ENCODE measurements at places on chromosomes 13 and 19.

- no peak for DNase-seq
These were observed 709 bp downstream of the DPP9 start for GRCh38 chr19:4722671-4723594.

- DNase-seq, result no peak
These were observed 44.0 kb downstream of the C13orf46 start for GRCh38 chr13:113929628-113930615.

GRCh38 chr13:99659226-99659625, 158.0 kb downstream of the TM9SF2 start:
- DNase-seq, result no peak

- no peak for DNase-seq
These were observed 7.1 kb downstream of the SERTM1 start for GRCh38 chr13:36680913-36681312.

DNA sequence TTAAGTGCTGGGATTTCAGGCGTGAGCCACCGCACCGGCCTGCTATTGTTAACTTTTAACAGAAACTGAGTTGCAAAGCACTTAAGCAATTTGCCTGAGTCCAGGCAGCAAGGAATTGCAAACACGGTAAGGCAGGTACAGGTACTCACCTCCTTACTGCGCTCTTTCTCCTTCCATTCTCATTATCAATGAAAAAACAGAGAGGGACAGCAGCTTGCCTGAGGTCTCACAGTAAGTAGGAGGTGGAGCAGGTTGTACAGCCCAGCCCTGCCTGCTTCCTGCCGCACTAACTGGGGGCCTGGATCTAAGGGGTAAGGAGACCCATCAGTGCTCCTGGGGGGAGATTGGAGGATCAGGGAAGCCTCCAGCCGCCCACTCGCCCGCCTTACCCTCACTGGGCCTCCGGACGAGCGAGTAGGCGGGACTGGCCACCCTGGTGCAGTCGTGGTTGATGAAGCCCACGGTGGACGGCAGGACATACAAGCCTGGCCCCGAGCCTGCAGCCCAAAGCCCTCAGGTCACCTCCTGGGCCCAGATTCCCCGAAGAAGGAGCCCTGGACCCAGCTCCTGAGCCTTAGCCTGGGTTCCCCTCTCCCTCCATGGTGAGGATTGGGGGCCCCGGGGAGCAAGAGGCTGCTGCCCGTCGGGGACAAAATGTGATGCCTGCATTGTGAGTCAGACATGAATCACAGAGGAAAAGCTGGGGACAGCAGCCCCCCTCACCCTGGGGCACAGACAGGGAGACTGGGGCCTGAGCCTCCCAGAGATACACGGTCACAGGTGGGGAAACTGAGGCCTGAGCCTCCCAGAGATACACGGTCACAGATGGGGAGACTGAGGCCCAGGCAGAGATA, 11.4 kb upstream of the SHC2 start:
- no peak for DNase-seq

DNA sequence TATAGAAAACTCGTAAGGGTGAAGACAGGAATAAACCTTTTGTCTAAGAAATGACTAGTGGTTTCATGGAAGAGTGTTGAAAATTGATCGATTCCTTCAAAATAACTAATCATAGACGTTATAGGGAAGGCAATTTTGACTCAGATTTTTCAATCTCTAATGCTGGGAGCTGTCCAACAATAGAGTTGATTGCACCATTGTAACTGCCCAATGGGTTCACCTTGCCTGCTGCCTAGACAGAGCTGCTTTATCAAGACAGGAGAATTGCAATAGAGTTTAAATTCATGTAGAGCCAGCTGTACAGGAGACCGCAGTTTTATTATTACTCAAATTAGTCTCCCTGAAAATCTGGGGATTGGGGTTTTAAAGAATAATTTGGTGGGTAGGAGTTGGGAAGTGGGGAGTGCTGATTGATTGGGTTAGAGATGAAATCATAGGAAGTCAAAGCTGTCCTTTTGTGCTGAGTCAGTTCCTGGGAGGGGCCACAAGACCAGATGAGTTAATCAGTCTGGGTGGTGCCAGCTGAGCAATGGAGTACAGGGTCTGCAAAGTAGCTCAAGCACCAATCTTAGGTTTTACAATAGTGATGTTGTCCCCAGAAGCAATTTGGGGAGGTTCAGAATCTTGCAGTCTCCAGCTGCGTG, 16.8 kb upstream of the ADGRE2 start:
- DNase-seq, result no peak

- no peak for DNase-seq
These were observed 9.5 kb upstream of the SUPT20H start for GRCh38 chr13:37068962-37069361.

DNA sequence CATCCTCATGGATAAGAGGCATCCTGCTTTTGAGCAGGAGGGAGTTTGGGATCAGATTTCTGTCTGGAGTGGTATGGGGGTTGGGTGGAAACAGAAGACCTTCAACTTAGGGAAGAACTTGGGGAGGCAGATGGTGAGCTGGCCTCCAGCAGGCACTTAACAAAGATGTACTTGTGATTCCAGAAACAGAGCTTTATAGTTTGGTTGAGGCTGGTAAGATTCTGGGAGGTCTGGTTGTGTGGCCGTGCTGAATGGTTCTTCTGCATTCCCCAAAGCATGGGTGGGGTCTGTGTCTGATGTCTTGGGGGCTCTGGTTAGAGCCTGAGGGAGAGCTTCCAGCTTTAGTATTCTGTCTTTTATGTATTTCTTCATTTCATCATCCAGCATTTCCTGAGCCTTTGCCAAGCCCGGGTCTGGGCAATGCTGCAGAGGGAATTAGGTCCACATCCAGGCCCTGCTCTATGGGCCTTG, 4.8 kb downstream of the MEGF8 start:
- DNase-seq, result no peak

DNA sequence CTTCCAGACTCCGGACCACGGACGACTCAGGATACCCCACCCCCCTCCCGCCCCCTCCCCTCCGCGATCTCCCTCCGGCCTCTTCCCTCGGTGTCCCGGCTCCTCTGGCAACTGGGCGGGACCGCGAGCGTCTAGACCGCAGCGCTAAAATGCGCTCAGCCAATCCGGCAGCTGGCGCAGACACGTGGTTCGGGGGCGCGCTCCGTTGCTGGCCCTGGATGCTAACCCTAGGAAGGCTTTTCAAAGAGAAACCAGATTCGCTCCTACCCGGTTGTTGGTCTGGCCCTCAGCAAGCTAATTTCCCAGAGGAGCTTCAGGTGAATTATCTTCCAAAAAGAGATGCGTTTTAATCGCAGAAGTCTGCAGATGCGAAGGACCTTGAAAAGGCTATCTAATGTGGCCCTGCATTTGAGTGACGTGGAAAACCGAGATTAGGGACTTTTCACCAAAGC, at the start of gene DZIP1:
Gene DZIP1 (minus strand): TSS at position 106 of the 452 bp plus-strand sequence. CDS start 2,677 bp downstream, outside the sequence.
- DNase-seq, result no peak

DNA sequence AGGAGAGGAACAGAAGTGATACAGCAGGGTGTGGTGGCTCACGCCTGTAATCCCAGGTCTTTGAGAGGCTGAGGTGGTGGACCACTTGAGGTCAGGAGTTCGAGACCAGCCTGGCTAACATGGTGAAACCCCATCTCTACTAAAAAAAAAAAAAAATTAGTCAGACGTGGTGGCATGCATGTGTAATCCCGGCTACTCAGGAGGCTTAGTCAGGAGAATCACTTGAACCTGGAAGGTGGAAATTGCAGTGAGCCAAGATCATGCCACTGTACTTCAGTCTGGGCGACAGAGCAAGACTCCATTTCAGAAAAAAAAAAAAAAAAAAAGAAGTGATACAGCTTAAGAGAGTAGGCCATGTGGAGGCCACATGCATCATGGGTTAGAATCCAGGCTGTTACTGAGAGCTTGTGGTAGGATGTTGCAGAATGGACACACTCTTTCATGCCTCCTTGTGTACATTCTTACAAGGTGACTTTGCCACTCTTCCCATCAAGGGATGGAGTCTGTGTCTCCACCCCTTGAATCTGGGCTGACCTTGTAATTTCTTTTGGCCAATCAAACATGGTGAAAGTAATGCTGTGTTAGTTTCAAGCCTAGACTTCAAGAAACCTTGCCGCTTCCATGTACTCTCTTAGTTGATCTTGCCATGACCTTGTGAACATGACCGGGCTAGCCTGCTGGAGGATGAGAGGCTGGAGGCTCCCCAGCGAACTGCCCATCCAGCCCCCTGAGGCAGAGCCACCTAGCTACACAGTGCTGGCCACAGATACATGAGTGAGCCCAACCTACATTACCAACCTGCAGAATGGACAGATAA, 12.3 kb downstream of the FAM187B start:
- no peak for DNase-seq

DNA sequence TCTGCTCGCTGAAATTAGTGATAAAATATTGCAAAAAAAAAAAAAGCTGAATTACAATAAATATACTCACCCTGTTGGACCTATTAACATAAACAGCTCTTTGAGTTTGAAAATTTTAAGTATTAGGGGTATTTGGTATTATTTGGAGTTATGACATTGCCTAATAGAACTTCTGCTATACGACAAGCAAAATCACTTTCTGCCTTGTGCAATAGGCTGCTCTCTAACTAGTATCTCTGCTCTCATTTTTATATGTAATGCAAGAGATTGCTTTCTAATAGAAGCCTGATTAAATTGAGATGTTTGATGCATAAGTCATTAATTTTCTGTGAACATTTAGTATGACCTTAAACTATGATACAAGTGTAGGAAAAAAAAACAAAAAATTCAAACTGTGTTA, 5.3 kb downstream of the RGS9BP start:
- DNase-seq, result no peak

GRCh38 chr13:74388626-74389025, 254.4 kb upstream of the KLF12 start:
- DNase-seq, result no peak

DNA sequence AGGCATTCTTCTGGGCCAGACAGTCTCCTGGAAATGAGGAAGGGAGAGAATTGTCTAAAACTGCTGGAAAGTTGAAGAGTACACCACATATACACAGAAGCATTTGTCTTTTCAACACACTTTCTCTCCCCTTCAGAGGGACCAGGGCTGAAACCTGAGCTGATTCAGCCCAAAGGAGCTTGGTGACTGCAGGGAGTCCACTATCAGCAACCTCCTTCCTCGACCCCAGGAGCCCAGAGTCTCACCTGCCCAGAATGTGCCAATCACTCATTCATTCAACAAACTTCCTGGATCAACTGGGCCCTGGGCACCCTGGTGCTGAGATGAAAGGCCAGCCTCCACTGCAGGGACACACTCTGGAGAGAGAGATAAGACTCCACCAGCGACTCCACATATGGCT, 128.9 kb upstream of the VSTM2B start:
- no peak for DNase-seq

DNA sequence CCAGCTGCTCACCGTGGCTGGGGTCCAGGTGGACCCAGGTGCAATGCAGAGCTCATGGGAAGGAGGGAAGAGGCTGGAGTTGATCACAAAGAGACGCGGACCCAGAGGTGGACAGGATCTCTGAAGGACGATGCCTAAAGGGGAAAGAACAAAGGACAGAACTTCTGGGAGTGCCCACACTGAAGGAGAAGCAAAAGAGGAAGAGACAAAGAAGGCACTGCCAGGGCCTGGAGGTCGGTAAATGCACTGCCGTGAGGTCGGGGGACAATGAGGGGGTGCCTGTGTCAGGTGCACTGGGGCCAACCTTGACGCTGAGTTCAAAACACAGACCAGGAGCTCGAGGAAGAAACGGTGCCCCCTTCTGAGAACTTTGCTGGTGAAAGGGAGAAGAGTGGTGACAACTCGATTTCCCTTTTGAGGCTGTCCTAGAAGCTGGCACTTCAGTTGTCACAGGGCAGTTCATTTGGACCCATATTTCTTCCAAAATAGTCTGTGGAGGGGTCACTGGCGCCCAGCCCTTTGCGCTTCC, 55.6 kb downstream of the GJA3 start:
- no peak for DNase-seq

DNA sequence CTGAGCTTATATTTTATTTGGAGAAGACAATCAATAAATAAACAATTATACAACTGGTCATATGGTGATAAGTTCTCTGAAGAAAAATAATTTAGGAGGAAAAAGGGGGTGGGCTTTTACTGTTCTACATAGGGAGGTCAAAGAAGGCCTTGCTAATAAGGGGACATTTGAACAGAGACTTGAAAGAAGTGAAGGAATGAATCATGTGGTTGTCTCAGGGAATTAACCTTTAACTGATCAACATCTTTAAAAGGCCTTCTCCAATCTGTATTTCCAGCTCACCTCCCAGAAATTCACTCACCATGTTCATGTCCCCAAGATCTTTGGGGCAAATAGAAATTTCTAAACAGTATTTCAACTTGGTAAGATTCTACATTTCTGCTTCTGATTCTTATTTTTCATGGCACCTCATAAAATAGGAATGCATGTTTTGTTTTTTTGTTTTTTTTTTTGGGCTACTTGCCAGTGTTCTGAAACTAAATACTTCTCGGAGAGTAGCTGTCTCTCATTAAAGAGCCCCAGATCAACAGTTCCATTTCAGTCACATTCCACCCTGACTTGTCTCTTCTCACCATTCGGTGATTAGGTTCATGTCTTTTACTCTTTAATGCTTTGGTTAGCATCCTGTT, 19.2 kb upstream of the LPAR6 start:
- no peak for DNase-seq

DNA sequence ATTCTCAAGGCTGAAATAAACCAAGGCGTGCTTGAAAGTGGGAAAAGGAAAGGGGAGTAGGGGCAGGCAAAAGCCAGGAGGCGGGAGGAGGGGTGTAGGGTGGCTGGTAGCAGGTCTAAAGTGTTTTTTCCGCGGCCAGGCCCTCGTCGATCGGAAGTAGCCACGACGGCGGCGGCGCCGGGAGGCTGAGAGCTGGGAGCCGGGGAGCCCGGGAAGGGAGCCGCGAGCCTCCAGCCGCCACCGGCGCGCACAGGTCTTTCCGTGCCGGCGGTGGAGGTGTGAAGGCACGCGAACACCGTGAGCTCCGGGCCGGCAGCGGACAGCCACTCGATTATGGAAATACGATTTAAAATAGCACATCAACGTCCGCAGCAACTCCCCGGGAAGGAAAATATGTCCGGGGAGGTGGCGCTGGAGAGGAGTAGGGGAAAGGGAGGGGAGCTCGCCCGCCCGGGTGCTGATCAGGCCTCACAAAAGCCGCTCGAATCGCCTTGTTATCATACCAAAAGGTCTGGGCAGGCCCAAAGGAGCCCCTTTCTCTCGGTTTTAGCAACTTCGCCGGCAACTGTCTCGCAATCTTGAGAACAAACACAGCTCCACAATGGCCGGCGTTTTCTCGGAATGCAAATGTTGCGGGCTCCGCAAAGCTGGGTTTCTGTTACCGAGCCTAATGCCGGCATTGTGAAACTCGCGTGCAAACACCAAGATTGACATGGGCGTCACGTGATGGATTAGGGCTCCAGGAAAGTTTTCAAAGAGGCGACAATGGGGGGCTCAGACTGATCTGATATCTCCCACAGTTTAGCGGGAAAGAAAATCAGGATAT, 2.9 kb upstream of the PCDH8 start:
- no peak for DNase-seq

GRCh38 chr13:59951011-59951410, 212.7 kb downstream of the DIAPH3 start:
- no peak for DNase-seq

- DNase-seq, result no peak
These were observed 652.0 kb downstream of the LIG4 start for GRCh38 chr13:107563099-107563925.

- no peak for DNase-seq
These were observed 1.5 kb downstream of the PHF11 start for GRCh38 chr13:49497272-49497671.

All from effector CD4-positive, alpha-beta T cell (primary cell).